ENCODE measurements at places on chromosomes 7 and 10. TPM values are rescaled to one million over a fixed set of nuclear protein-coding genes. Genes with fewer than 3 reads are reported as not detected.

GRCh38 chr10:3948843-3949242 lies 163.8 kb upstream of the KLF6 start:
- no peak for DNase-seq

DNA sequence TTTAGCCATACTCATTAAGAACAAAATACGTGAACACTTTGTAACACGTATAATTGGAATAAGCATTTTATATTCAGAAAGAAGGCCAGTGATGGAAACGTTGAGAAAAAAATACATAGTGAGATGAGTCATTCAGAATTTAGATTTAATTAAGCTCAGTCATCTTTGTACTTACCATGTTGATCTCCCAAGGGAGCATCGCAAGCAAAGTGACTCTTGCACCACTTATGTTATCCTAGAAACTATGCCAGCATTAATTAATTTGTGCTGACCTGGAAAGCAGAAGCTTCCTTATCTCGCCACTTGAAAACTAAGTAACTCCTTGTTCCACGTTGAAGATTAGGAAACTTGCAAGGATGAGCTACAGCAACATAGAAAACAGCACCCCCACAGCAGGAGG lies 9.7 kb upstream of the MPP7 start:
- DNase-seq, result peak; percentile 54

DNA sequence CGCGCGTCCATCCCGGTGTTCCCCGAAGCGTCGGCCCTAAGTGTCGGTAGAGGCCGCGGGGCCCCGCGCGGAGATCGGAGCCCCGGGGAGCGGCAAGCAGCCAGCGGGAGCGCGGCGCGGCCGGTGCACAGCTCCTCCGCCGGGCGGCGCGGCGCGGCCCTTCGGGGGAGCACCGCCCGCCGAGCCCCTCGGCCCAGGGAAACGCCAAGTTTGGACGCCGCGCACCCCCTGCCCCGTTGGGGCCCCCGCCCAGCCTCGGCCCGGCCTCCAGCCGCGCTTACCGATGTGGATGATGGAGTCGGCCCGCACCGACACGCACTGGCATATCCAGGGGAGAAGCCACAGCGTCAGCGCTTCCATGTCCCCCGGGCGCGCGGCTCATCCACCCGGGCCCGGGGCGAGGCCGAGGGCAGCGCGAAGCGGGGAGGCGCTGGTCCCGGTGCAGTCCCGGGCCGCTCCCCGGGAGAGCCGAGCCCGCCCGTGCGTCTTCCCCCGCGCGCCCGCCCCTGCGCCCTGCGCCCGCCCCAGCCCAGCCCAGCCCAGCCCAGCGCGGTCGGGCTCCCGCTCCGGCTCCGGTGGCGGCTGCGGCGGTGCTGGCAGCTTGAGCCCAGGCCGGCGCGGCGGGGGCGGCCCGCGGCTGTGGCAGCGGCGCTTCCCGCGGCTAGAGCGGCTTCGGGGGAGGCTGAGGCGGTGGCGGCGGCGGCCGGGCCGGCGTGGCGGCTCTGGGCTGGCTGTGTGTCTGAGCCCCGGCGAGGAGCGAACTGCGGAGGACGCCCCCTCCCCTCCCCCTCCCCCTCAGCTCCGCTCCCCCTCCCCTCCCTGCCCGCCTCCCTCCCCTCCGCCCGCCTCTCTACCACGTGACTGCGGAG lies at the start of gene GRID1:
Gene GRID1, minus strand, starts transcription at position 763 of the 869 bp plus-strand sequence.
- DNase-seq, result peak; percentile 35

GRCh38 chr7:120725376-120726039 lies 132.4 kb downstream of the TSPAN12 start:
- peak; percentile 81 for DNase-seq

DNA sequence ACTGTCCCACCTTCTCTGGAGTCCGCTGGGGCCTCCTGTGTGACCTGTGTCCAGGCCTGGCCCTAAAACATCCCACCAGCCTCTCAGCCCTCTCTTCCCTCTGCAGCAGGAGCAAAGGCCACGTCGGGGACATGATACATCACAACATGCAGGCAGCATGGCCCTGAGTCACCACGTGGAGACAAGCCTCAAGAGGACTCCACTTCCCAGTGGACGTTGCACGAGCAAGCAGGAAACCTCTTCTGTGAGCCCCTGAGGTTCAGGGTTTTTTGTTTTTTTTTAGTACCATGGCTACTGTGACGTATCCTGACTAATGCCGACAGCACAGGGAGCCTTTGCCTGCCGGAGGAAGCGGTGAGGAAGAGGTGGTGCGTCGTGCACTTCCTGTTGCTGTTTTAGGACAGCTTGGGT lies 165.9 kb downstream of the DNAJB6 start:
- DNase-seq, result peak; percentile 6

DNA sequence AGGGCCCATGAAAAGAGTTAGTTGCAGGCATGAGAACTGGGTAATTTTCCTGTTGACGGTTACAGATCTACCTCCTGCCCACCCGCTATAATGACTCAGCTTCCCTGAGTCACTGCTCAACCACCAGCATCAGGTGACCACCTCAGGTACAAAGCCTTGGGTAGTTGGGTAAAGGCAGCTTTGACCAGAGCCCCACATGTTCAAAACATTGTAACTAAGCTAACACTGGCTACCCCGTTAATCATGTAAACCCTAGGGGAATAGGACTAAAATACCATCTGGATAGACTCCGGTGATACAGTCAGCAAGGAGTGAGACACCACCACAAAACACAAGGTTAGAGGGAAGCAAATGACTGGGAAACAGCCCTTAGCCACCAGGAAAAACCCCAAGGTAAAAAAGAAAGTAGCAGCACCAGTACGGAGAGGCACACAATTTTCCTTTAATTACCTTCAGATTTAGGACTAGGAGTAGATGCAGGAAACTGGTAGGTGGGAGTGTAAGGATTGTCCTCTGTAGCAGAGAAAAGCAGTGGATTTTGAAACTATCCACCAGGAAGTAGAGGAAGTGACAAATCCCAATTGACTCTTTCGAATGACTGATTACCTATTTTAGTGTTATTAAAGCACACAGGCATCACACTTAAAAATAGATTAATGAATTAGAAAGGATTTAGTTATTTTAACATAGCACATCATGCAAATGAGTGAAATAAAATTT lies 103.5 kb upstream of the PDLIM1 start:
- DNase-seq, result peak; percentile 4

DNA sequence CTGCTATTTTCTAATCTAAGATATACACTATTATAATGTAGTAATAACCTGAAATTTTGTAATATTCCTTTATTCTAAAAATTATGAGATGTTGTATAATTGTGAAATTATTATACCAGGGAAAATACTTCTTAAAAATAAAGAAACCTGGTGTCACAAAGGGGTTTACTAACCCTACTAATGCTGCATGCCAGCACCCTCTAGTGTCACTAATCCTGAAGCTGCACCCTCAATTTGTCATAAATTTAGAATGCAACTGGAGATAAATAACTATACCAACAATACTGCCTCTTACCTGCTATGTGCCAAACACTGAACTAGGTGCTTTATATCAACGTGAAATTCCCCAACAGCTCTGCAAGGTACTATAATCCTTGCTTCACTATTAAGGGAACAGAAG lies 30.8 kb downstream of the TM9SF3 start:
- DNase-seq, result peak; percentile 43

GRCh38 chr10:44858988-44859387 lies 52.1 kb upstream of the TMEM72 start:
- peak; percentile 24 for DNase-seq

GRCh38 chr10:44399659-44400451 lies 15.0 kb upstream of the CXCL12 start:
- DNase-seq, result no peak

- peak; percentile 65 for DNase-seq
Observed at GRCh38 chr7:94003446-94004023, 620 bp downstream of the BET1 start.

ADCK2 gene
- total RNA-seq, result 29.0 TPM

SERPINE1 gene
- total RNA-seq, result 2,000 TPM

TSPAN12 gene
- total RNA-seq, result 2.0 TPM

ATE1 gene
- total RNA-seq, result 14.2 TPM

All from GM23248 (cell line).